Activated CD4-positive, CD25-positive, alpha-beta regulatory T cell treated with anti-CD3 and anti-CD28 coated beads, Interleukin-2, amount 50 U/mL, for 24 hours (primary cell): ENCODE measurements at places on chromosomes 6 and 20.

DNA sequence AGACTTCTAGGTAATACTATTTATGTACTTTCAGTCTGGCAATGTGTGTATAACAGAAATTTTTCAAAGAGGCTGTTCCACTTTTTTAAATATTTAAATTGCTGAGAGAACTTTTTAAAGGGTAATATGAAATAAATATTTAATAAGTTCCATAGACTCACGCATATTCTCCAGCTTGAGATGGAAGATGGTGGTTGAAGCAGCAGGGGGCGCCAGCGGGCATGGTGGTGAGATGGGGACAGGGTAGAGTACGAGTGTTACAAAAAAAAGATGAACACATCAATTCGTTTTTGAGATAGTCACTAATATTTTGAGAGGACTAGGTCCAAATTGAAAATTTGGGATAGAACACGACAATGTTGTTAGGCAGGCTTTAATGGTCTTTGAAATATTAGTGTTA lies 68.4 kb downstream of the RSPO3 start:
- peak; percentile 41 for ATAC-seq

GRCh38 chr6:47434372-47435253 lies 43.0 kb upstream of the CD2AP start:
- ATAC-seq, result no peak

GRCh38 chr20:25195962-25196785 lies 662 bp downstream of the ENTPD6 start:
- peak; percentile 29 for ATAC-seq

- no peak for ATAC-seq
These were observed 49.8 kb downstream of the CPXM1 start for GRCh38 chr20:2750491-2751251.

DNA sequence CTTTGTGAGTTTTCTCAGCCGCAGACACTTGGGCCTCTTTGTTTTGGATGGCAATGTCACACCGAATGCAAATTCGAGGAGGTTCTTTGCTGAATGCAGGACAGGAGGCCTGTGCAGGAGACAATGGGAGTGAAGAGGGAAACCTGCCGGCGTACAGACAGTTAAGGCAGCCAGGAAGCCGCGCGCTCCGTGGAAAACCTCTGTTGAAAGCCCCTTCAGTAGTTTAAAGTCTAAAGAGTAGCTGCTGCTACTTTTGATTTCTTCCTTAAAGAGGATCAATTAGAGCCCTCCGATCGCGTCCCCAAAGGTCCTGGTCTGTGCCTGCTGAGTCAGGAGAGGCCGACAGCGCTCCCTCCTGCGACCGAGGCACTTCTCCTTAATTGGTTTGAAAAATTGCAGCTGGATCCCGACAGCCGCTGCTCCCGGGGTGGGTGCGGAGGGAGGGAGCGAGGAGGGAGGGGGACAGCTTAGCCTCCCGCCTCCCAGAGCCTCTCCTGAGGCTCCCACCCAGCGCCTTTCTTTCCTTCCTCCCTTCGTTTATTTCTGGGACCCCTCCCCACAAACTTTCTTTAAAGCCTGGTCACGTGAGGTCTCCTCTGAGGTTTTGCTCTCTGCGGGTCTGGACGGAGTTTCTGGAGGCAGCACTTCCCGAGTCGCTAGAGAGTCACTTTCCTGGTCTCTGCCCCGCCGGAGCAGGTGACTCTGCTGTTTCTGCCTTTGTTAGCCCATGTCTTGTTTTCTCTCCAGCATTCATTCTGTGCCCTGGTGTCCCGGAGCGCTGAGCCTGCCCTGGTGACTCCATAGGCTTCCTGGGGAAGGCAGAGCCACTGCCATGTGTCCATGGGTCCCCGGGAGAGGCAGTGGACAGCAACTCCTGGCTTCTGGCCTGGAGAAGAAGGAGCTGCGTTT lies 22.3 kb upstream of the RPP40 start:
- no peak for ATAC-seq

DNA sequence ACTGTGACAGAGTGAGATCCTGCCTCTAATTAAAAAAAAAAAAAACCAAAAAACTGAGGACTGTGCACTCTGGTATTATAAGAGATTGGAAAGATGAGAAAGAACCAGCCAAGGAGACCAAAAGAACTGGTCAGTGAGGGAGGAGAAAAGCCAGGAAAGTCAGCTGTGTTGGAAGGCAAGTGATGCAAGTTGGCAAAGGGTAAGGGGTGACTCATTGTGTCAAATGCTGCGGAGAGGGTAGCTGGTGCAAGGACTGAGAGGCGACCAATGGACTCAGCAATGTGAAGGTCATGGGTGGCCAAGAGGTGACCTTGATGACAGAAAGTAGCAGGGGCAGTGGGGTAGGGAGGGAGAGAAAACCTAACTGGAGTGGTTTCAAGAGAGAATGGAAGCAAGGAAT lies 27.4 kb upstream of the LRRN4 start:
- no peak for ATAC-seq

GRCh38 chr20:53513489-53514298 lies 79.9 kb downstream of the ZNF217 start:
- ATAC-seq, result no peak

DNA sequence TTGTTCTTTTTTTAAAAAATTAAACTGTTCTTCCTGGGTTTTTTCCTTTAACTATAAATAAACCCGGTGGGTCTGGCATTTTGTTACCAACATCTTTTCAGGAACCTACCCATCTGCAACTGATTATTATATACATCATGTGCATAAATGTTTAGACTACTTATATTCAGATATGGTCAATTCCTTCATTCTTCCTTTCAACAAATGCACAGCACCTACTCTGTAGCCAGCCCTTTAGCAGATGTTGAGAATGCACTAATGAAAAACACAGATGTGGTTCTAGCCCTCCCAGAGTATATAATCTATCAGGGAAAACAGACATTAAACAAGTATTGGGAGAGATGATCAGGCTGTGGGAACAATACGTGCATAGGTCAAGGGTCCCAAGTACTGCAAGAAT lies 237.1 kb downstream of the UST start:
- no peak for ATAC-seq

GRCh38 chr6:164749221-164750064 lies 560.0 kb downstream of the C6orf118 start:
- no peak for ATAC-seq

GRCh38 chr6:145531032-145531431 lies 204.3 kb downstream of the EPM2A start:
- ATAC-seq, result no peak

- no peak for ATAC-seq
These were observed 326.6 kb upstream of the RNF24 start for GRCh38 chr20:4341804-4342485.

GRCh38 chr6:39079197-39080125 lies 30.9 kb downstream of the GLP1R start:
- no peak for ATAC-seq

DNA sequence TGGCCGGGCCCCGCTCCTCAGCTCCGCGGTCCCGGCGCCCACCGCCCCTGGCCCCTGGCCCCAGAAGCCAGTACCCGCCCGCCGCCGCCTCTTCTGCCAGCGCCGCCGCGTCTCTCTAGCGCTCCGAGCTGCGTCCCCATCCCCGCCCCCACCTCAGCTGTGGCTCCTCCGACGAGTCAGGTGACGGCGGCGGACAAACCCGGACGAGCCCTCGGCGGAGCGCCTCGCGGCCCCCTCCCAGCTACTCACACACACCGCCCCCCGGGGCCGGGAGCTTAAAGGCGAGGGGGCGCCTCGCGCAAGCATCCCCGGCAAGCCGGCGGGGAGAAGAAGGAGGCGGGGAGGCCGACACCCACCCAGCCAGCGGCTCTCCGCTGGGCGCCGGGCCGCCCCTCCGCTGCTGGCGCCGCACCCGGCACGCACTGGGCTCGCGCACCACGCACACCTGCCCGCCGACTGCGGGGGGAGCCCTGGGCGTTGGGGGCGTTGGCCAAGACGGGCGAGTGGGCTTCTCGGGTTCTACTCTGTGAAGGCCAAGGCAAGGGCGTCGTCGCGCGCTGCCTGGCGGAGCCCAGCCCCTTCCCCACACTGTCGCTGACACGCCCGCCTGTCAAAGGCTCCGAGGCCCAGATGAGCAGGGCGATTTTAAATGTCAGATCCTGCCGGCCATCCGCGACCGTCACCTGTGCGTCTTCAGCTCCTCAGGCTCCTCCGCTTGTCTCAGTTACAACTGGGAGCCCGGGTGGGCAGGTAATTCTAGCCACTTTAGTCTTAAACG lies at the start of gene SNAP91:
TSS of gene SNAP91 (minus strand) at position 132 of the 778 bp plus-strand sequence. CDS start 1,174 bp downstream, outside the sequence.
- ATAC-seq, result no peak

DNA sequence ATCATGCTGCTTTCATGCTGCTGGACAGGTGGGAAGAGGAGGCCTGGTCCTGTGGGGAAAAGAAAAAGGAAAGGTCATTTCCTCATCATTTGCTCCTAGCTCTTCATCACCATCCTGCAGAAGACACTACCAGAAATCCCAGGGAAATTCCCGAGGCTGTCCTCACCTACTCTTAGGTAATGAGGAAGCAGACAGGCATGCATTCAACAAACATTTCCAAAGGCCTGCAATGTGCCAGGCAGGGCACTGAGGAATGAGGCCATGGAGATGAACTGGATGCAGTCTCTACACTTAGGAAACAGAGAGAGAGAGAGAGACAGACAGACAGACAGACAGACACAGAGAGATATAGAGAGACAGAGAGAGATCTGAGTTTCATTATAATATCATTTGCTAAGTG lies 83.0 kb upstream of the MRPS10 start:
- no peak for ATAC-seq

DNA sequence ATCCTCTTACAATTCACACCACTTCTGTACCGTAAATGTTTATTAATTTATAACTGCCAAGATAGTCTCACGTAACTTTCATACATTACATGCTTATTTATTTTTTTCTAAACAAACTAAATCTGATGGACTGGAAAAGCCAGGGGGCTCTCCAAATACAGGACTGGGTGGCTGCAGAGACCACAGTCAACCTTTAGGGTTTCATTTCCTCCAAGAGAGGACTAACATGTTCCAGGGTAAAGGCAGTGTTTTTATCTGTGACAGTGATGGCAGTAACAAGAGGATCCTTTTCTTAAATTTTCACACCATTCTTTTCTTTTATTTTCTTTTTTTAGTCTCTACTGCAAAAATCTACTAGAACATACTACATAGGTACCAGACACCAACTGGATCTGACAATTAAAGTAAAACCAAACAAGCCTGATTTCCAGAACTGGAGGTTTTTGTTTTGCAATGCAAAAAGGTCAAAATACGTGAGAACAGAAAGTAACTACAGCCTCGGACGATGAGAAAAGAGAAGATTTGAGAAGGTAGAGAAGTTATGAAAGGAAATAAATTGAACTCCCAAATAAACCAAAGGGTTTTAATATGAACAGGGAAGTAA lies 1.2 kb downstream of the LMBRD1 start:
- no peak for ATAC-seq

DNA sequence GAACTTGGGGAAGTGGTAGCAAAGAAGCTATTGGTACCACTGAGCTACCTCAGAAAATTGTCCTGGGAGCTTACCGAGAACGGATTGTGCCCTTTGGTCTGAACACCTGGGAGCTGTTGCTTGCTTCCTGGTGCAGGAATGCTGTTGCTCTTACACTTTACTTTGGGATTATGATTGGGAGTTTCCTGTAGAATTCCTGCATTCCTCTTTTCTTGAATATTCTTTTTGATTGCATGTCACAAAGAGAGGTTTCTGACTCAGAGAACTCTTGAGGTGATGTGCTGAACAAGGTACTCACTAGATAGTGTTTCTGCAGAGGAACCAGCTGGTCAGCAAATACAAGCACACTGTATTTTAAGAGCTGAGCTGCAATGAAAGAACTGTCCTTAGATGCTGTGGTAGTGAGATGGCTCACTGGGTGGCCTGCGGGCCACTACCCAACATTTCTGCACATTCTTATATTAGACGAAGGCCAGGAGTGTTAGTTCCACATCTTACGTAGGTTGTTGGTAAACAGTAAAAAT lies 35.0 kb downstream of the LRRC1 start:
- no peak for ATAC-seq

DNA sequence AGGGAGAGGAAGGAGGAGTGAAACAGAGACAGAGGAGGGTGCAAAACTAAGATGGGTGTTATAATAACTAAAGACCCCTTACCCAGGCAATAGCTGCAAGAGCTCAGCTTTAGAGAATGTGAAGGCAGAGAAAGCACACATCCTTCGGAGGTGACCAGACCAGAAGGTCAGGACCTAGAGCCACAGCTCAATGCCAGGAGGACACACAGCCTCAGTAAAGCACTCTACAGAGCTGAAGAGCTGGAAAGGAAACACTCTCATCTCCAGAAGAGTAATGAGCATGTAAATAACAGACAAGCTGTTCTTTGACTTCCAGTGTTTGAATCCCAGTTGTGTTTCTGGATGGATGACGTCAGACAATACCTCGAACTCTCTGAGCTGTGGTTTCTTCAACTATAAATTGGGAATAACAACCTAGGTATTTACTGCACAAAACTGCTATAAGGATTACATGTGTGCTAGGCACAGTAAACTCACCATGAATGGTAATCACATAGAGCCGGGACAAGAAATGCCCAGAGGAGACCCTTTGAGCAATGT lies 63.2 kb downstream of the MAP3K5 start:
- no peak for ATAC-seq

DNA sequence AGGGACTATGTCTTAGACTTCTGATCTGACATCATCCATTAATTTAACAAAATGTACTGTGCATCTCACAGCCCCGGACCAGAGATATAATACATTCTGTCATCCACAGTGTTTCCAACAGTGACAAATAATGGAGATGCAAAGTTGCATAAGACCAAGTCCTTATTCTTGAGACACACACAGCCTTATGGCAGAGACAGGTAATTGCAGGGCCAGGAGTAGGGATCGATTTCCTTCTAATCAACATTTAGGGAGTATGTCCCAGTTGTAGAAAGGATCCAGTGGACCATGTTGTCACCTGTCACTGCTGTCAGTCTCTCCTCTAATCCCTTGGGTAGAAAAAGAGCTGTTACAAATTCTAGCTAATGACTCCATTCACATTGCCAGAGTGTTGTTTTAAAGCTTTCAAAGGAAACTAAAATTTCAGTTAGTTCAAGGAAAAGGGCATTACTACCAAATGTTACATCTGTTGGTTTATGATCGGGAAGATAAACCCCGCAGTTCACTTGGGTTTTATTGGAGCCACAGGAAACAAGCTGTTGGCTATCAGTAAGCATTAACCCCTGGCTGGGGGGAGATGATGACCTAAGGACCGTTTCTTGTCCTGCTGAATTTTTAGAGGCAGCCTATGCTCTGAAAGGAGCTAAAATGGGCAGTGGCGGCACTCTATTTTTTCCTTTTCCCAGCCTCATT lies 111.4 kb upstream of the ATXN1 start:
- no peak for ATAC-seq

DNA sequence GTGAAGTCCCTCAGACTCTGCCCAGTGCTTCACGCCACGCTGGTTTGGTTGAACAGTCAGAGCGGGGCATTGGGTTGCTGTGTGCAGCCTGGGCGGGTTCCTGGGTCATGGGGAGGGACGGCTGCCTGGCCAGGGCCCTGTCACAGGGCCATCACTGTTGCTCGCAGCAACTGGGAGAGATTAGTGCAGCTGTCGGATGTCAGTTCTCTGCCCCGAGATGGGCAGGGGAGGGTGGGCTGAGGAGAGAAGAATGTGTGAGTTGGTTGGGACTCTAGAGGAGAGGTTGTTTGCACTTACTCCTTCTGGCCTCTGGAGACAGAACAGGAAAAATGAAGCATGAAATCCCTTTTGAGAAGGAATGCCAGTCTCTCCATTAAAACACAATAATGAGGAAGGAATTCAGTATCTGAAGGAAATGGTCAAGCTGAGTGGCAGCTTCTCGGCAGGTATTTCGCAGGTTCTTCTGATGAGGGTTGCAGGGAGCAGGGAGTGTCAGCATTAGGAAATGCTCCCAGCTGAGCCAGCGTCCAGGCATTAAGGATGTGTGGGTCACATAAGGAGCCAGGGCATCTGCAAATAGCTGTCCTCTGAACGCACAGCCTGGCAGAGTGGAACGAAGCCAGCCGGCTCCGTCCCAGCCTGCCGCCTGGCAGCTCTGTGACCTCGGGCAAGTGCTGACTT lies 95.9 kb downstream of the SSR1 start:
- ATAC-seq, result no peak
